Activated CD4-positive, CD25-positive, alpha-beta regulatory T cell treated with anti-CD3 and anti-CD28 coated beads, Interleukin-2, amount 50 U/mL, for 72 hours (primary cell): ENCODE measurements at places on chromosomes 7 and 10.

DNA sequence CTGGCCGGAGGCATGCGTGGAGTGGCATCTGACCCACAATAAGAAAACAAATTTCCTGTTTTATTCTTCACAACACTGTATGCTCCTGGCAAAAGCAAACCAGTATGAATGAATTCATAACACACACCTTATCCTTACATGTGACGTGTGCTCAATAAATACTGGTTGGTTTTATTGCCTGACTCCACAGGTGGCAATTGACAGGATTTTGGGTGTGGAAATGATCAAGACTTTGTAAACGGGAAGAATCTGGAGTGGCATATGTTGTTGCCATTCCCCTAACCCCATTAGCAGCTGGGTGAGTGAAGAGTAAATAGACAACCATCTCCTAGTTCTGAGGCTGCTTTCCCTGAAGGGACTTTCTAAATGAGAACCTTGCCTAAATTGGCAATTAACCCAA, 215.5 kb upstream of the AOAH start:
- DNase-seq: no peak

GRCh38 chr10:23897861-23898260, 311.1 kb upstream of the KIAA1217 start:
- no peak for DNase-seq

GRCh38 chr10:80137031-80137862, 4.7 kb downstream of the PLAC9 start:
- no peak for DNase-seq

DNA sequence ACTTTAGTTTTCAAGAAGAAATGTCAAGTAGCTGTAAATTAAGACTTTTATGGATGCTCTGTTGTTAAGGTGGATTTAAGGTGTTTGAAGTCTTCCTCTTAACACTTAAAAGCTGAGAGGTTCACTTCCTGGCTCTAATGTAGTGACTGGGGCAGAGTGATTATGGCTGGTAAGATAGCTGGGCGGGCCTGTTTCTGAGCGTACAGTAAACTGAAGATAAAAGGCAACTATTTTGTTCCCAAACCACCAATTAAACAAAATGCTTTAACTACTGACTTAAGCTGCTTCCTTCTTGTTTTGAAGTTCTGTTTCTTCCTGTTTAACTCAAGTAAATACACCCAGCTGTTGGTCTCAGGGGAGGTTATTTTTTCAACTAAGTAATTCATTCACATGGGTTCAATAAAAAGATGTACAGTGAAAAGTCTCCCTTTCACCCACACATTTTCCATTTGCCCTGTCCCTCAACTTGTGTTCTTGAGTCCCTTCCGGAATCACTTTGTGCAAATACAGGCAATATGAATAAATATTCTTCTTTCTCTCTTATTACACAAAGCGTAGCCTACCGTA, 19.3 kb downstream of the VWA2 start:
- DNase-seq: no peak

DNA sequence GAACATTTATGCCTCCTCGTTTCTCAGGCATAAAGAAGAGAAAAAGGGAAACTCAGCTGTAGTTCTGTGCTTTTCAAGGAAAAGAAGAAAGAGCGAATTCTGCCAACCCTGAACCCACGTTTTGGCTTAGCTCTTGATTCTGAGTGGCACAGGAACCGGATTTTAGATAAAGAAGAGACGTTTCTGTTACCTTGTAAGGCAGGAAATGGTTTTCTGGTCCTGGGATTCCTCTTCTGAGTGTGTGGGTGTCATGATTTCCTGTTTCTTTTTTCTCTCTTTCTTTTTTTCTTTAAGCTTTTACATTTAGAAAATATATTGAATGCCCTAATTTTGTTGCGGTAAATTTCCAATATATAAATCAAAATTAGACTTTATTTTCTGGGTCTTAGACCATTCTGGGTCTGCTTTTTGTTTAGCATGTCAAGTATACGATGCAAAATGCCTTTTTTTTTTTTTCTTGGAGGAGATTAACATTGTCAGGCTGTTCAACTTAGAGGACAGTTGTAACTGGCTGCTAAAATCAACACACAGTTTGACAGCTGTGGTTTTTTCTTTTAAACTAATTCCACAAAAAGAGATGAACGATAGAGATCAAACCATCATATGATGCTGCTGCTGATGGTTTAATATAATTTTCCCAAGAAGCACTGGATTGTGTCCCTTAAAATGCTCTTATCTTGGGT, 190.8 kb downstream of the GATA3 start:
- DNase-seq: no peak

GRCh38 chr7:47635091-47636080, 53.5 kb upstream of the TNS3 start:
- no peak for DNase-seq

DNA sequence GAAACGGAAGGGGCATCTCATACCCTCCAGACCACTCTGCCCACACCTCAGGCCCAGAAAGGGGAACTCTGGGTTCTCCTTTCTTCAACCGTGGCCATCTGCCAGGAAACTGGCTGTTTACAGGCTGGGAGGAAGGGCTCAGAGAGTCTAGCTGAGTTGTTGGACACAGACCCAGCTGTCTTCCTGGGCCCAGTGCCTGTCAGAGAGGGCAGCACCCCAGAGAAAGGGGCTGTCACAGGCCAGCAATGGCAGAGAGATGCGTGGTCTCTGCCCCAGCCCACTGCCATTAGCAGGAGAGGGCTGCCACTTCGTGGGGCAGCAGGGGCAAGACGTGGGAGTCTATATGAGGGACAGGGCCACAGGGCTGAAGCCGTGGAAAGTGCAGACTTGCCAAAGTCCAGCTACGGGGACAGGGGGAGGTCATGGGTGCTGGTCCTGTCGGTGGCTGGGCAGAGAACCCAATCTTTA, 11.0 kb downstream of the GRID1 start:
- no peak for DNase-seq

DNA sequence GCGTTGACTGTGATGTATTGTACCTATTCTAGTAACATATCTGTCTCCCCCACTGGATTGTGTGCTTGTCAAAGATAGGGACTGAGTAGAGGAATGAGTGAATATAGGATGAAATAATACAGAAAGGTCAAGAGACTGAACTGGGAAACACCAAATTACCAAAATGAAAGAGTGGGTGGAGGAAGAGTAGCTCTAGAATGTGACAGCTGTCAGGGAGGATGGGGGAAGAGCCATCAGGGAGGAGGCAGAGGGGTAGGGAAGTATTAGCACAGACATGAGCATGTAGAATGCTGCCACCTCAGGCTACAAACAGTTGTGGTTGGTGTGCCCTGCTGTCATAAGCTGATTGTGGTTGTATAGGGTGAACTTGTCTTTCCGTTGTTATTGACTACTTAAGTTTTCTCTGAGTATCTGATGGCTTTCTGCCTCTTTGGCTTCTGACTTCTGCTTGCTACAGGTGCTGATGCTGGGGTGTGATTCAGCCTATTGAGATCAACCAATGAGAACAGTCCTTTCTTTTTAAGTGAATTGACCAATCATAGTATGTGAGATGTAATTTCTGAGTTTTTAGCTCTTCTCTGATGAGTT, 5.6 kb downstream of the CCSER2 start:
- peak; percentile 42 for DNase-seq

DNA sequence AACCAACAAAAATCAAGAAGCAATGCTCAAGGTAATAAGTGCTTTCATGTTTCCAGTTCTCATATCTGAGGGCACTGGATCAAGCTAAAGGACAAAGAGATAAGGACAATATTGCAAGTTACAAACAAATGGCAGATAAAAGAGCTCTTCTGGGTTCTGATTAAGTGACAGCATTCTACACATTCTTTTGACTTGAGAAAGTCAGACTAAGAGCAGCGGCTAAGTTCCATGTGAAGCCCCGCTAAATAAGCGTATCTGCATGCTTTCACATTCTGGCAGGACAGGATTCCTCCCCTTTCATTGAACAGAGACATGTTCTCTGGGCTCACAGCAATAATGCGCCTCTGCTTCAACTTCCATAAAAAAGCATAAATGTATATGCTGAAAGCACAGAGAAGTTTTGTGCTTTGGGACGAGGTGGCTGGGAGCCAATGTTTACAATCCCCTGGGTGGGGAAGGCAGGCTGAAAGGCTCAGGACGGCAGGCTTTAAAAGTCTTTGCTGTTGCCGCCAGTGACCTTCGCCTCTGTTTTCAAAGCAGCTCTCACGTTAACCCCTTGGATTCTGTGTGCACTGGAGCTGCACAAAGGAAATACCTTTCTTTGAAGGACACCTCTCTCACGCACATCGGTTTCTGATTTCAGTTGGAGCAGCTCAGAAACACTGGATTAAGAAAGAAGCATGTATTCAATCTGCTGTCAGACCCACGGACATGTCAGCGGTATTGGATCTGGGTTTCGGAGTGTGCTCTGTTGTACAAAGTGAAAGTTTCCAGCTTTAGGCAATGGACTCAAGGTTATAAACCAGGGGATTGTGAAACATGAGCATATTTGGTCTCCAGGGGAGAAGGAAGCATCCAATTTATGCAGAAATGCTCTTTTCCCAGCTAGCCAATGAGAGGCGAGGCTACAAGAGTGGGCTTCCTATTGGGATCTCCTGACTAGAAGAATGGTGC, 105.4 kb upstream of the FAM133B start:
- DNase-seq: no peak

DNA sequence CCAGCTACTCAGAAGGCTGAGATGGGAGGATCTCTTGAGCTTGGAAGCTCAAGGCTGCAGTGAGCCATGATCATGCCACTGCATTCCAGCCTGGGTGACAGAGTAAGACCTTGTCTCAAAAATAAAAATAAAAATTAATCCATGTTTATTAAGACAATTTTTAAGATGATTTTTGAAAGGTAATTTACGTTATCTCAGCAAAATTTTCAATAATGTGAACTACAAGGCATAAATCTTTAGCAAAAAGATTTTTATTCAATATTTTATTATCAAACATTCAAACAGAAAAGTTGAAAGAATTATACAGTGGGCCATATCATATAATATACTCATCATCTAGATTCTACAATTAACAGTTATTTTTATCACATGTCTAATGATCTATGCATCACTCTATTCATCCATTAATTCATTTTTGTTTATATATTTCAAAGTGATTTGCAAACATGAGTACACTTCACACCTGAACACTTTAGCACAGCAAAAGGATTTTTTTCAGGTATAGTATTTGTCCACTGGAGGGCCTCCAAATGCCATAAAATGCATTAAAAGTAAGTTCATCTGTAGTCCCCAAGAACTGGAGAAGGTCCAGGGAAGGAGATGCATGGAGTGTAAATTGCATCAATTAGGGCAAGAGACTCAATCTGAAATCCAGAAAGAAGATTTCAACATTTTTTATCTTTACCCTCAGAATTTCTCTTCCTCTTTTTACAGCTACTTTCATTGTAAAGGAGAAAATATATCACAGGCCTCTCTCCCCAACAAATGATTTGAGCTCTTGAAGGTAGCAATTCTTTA, 38.6 kb upstream of the RSBN1L start:
- no peak for DNase-seq

GRCh38 chr10:129074939-129075338, 392.1 kb upstream of the MGMT start:
- DNase-seq: no peak

DNA sequence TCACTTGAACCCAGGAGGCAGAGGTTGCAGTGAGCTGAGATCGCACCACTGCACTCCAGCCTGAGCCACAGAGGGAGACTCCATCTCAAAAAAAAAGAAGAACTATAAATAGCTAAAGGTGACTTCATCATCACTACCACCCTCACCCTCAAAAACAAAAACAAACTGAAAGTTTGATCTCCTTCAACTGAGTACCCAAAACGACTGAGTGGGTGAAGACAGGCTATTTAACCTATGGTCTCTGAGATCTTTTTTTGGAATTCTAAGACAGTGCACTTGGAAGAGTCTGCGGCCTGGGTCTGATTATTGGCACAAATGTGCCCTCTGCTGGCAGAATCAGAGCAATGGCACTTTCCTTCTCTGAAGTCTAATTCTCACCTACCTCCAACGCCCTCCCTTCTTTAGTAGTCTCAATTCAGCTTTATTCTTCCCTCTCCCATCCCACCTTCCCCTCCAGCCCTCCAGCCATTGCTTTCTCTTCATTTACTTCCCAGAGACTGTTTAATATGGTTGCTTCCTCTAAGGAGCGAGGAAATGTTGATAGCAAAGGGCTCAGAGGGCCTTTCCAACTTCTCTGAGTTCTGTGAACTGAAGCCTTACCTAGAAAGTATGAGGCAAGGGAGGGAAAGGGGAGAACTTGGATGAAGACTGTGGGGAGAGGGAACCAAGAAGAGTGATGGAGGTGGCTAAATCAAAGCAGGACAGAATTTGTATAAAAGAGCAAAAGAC, 2.9 kb upstream of the MYOZ1 start:
- DNase-seq: no peak

DNA sequence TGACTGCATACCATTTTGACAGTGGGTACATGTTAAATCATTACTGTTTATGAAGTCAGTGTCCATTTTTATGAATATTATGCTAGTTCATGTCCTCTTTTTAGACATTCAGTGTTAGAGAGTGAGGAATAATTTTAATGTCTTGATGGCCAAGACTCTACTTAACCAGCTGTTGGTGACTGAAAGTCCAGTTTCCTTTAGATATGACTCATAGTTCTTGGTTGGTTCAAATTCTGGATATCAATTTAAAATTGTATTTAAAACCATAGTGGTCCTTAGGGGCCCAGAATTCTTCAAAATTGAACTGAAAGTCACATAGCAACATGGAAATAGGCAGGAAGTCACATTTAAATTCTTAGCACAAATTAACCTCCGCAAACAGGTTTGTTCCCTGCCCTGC, 196.5 kb upstream of the PRPS1L1 start:
- no peak for DNase-seq

- DNase-seq: no peak
These were observed 16.8 kb downstream of the DOCK1 start for GRCh38 chr10:126921974-126922525.

DNA sequence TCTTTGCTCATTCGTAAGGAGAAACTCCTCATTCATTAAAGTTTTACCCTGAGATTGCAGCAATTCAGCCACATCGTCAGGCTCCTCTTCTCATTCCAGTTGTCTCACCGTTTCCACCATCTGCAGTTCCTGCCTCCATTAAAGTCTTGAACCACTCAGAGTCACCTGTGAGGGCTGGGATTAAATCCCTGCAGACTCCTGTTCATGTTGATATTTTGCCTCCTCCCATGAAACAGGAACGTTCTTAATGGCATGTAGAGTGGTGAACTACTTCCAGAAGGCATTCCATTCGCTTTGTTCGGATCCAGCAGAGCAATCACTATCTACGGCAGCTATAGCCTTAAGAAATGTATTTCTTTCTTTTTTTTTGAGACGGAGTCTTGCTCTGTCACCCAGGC, 96.5 kb upstream of the FAM20C start:
- DNase-seq: no peak

GRCh38 chr7:23467806-23468525, 2.3 kb downstream of the IGF2BP3 start:
- no peak for DNase-seq

DNA sequence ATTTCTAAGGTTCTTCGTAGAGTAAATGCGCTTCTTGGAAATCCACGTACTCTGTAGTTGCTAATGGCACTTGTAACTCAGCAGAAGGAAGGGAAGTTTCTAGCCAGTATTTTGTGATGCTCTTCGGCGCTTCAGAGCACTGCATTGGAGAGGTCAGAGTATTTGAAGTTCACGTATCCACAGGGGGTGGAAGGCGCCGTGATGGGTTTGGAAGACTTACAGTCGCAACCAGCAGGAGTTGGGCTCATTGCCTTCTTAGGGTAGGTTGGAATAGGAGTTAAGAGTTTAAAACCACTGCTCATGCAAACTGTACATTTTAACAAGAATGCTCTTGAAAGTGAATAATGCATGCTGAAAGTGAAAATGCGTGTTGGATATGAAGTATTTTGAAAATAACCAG, 49.1 kb downstream of the SHH start:
- DNase-seq: no peak

GRCh38 chr10:42990721-42991441, 86.0 kb upstream of the RET start:
- no peak for DNase-seq

GRCh38 chr10:15802375-15802949, 57.8 kb downstream of the MINDY3 start:
- no peak for DNase-seq
